ENCODE measurements at places on chromosomes 3 and 15.
A peak's percentile ranks its signal among the peaks of the same experiment; 100 is the strongest.

DNA sequence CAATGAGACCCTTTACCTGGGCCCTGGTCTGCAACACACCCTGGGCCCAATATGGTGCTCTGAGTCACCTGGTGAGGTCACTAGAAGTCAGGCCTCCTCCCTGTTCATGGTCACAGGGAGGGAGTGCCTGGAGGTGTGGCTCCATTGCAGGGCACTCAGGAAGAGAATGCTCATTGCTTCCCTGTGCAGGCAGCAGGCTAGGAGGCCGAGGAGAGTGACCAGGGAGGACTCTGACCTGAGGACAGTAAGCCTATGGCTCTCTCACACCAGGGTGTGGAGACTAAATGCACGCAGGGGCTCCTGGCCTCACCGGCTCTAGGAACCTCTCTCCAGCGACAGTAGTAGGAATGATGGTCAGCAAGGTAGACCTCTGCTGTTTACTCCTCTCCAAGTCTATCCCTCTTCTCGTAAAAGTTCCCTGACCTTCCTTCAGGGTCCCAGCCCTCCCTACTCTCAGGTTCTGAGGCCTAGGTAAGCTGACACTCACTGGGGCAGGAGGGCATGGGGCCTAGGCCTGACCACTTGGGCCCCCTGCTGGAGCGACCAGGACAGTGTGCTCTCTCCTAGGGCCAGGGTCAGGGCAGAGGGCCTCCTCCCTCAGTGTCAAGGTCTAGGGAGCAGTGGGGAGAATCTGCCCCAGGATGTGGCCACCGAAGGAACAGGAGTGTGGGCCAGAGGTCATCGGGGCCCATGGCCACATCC, 9.6 kb upstream of the SLCO2A1 start:
- no peak for DNase-seq

GRCh38 chr3:133463347-133463860, 63.5 kb downstream of the BFSP2 start:
- DNase-seq, result no peak

DNA sequence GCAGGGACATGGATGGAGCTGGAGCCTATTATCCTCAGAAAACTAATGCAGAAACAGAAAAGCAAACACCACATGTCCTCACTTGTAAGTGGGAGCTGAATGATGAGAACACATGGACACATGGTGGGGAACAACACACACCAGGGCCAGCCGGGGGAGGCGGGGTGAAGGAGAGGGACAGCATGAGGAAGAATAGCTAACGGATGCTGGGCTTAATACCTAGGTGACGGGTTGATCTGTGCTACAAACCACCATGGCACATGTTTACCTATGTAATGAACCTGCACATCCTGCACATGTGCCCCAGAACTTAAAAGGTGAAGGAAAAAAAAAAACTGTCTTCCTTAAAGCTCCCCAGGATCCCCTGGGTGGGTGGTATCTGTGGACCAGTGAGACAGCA, 87.1 kb downstream of the ADAMTS17 start:
- peak; percentile 24 for DNase-seq

DNA sequence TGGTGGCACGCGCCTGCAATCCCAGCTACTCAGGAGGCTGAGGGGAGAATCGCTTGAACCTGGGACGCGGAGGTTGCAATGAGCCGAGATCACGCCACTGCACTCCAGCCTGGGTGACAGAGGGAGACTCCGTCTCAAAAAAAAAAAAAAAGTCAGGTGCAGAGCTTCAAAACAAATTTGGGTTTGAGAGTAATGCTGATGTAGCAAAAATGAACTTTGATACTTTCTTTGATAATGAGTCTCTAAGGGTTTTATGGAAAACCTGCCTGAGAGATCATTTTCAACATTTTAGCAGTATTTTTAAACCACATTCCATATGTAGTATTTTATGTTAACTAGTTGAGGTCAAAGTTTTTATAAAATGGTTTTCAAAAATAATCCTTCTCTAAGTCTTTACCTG, 14.5 kb downstream of the EIF5A2 start:
- DNase-seq, result no peak

GRCh38 chr3:126914226-126914625, 68.7 kb upstream of the PLXNA1 start:
- DNase-seq, result peak; percentile 47

DNA sequence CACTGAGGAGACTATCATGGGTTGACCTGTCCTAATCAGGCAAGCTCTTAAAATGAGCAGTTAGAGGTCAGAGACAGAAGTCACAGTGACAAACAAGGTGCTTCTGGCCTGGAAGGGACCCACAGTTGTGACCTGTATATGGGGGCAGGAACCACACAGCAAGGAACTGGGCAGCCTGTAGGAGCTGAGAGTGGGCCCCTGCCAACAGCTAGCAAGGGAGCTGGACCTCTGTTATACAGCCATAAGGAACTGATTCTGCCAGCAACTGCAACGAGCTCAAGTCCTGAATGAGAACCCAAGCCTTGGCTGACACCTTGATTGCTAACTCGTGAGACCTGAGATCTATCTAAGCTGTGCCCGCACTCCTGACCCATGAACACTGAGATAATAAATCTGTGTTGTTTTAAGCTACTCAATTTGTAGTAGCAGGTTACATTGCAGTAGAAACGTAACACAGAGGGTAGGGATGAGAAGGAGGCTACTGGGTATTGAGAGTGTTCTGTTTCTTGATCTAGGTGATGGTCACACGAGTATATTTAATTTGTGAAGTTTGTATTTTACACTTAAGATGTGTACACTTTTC, 44.5 kb upstream of the MAGI1 start:
- no peak for DNase-seq

GRCh38 chr15:35618260-35619188, 72.6 kb upstream of the DPH6 start:
- DNase-seq, result no peak

- DNase-seq, result no peak
These were observed 3.4 kb downstream of the KLF15 start for GRCh38 chr3:126353694-126354321.

GRCh38 chr15:90512276-90512675, 17.4 kb upstream of the CRTC3 start:
- no peak for DNase-seq

GRCh38 chr3:96478496-96478895, 335.9 kb upstream of the EPHA6 start:
- DNase-seq, result no peak

DNA sequence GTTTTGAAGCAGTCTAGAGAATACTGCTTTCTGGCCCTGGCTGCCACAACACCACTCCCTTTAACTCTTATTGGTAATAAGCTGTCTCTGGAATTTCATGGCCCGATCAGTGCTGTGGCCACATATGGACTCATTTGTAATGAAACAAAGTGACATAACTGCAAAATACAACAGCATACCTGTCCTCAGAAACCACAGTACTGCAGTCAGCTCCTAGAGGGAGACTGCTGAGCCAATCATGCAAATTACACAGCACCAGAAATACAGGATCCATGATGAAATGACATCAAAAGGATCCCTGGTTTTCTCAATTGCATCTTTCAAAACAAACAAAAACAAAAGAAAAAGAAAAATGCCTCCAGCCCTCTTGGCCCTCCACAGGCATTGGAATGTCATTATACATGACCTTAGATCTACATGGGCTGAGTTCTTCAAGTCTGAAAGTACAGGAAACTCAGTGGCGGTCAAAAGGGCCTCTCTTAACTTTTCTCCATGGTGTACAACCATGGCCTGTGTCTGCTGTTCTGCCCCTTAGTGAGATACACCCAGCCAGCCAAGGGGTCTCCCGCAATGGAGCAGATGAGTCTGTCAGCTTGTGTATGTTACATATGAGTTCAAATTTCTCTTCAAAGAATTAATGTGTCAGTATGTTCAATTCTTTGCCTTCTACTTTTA, 24.9 kb upstream of the KBTBD12 start:
- DNase-seq, result no peak

DNA sequence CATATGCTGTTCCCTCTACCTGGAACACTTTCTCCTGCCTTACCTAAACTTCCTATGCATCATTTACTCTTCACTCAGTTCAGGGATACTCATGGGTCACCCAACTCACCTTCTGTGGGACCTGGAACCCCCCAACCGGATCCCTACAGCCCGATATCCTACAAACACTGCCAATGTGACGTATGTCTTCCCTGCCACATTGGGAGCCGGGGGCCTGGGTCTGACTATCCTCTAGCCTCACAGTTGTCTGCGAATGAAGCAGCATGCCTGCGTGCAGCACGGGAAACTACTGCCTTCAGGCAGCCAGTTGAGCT, 405 bp downstream of the NPRL2 start:
- DNase-seq, result no peak

- no peak for DNase-seq
These were observed 28.8 kb upstream of the SHC4 start for GRCh38 chr15:48992545-48992944.

DNA sequence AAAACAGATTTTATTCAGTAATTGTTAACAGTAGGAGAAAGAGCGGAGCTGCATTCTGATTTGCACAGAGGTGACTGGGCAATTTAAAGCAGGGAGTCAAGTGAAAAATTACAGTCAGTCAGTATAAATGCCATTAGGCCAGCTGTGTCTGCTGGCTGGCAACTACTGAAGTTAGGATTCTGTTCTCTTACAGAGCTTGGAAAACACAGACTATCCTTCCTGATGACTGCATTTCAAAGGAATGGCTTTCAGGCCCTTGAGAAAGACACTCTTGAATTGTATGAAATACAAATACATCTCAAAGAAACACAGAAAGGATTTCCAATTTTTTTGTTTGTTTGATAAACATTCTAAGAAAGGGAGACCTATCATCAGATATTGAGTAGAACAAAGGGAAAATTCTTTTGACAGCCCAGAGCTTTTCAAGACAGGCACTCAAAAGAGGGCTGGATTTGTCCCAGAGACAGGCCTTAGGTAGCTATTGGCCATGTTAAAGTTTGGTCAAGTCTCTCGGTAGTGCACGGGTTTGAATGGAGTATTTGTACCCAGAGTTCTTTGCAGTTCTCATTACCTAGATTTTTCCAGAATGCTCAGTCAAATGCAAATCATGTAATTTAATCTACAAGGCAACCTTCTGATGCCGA, 551.2 kb upstream of the CCDC54 start:
- peak; percentile 47 for DNase-seq

DNA sequence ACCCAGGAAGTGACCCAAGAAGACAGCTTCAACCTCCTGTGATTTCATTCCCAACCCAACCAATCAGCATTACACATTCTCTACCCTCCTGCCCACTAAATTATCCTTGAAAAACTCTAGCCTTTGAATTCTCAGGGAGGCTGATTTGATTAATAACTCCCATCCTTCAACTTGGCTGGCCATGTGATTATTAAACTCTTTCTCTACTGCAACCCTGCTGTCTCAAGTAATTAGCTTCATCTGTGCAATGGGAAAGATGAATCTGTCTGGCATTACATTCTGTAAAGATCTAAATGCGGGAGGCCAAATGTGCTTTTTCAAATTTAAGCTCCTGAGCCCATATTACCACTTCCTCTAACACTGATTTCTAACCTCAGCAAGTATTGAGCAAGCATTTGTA, 95.9 kb upstream of the STT3B start:
- no peak for DNase-seq

DNA sequence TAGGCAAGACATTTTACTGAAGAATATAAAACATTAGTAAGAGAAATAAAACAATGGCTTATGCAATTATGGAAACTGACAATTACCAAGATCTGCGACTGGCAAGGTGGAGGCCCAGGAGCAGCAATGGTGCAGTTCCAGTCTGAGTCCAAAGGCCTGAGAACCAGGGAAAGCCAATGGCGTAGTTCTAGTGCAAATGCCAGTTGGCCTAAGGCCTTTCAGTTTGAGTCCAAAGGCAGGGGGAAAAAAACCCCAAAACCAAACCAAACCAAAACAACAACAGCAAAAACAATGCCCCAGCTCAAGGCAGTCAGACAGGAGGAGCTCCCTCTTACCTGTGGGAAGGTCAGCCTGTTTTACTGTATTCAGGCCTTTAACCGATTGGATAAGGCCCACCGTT, 72.6 kb downstream of the ST6GAL1 start:
- no peak for DNase-seq

GRCh38 chr15:92619145-92620101, 36.2 kb downstream of the FAM174B start:
- DNase-seq, result peak; percentile 80

GRCh38 chr3:9157651-9158362, 91.6 kb downstream of the SRGAP3 start:
- DNase-seq, result no peak

- DNase-seq, result no peak
These were observed 38.6 kb downstream of the SSR3 start for GRCh38 chr3:156516284-156516683.

DNA sequence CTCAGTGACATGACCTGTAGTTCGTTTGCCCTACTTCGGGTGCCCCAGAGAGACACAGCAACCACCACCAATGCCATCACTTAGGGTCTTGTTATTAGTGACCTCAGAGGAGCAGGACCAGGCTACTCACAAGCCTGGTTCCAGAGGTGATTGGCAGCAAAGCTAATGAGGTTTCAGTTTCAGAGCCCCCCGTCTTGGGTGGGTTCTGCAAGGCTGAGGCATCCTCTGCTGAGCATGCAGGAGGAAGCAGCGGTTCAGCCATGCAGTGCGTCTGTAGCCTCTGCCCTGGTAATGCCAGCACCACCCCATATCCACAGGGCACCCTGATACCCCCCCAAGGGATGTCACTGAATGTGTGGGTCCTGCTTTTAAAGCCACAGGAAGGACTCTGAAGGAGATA, 39.0 kb upstream of the ITGA11 start:
- DNase-seq, result no peak

- no peak for DNase-seq
These were observed 68.9 kb upstream of the DCLK3 start for GRCh38 chr3:36833160-36833814.

DNA sequence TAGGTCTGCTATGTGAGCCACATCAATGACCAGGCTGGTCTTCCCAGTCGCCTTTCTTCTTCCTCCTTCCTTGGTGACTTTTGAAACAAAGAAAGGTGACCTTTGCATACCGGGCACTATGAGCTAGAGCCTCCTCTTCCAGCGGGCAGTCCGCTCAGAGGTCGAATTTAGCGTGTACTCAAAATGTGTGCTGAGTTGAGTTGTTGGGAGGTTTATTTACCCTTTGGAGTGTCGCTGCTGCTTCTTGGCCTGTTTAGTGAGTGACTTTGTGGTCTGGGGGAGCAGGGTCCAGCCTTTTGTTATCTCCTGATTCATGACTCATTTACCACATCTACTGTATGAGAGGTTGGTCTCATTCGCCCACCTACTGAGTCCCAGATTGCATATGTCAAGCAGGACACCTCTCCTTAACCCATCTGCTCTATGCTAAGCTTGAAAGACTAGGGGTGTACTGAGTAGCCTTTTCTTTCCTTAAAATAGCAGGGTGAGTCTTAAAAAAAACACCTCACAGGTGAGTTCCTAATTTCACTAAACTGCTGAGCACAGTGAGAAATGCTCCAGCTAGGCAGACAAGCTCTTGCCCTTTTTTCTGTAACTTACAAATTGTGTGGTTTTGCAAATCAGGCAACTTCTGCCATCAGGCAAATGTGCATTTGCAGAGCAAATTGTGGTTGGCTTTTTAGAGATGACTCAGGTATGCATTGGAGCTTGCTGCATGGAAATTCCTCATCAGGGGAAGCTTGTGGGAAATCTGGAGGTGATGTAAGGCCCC, 3.2 kb upstream of the SIAH2 start:
- DNase-seq, result no peak

DNA sequence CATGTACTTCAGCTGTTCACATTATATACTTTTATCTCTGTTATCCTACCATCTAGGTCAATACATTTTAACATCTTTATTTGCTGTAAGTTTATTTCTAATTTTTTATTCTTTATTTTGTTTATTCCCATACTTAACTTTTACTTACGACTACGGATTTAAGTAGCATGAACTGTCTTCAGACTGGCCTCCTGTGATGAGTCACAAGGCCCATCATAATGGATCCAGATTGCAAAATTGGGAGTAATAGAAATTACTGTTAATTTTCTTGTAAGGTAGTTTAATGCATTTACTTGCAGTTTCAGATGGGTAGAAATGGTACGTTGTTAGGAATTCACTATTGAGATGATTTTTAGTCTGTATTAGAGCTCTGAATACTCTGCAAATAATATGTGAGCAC, 45.9 kb downstream of the PPARG start:
- no peak for DNase-seq
